ENCODE measurements at places on chromosomes 3 and 15.

- no peak for DNase-seq
Observed at GRCh38 chr3:160227419-160227818, 2.2 kb downstream of the C3orf80 start.

DNA sequence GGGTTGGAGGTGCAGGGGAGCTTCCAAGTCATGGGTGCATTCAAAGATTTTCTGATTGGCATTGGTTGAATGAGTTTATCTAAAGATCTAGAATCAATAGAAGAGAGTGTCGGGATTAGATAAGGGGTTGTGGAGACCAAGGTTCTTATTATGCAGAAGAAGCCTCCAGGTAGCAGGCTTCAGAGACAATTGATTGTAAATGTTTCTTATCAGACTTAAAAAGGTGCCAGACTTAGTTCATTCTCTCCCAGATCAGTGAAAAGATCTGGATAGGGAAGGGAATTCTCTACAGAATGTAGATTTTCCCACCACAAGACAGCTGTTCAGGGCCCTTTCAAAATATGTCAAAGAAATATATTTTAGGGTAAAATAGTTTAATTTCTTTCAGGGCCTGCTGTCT, 129.5 kb downstream of the LIPC start:
- no peak for DNase-seq

GRCh38 chr3:53919741-53920140, 28.1 kb upstream of the SELENOK start:
- no peak for DNase-seq

GRCh38 chr3:193883551-193883950, 252.4 kb upstream of the HES1 start:
- no peak for DNase-seq

DNA sequence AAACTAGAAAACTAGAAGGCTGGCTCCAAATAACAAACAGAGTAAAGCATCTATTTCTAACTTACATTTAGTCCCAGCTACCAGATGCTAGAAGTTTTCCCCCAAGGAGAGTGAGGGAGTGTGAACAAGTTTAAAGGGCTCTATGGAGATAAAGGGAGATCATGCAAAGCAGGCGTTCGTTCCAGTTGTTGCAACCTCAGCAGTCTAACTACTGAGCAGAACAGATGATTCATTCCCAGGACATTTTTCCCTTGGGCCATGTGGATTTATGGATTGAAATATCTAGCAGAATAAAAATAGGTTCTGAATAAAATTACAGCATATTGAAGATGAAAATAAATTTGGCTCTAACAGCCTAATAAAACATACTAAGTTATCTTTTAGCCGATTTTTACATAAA, 154.8 kb upstream of the TTC14 start:
- DNase-seq: no peak

DNA sequence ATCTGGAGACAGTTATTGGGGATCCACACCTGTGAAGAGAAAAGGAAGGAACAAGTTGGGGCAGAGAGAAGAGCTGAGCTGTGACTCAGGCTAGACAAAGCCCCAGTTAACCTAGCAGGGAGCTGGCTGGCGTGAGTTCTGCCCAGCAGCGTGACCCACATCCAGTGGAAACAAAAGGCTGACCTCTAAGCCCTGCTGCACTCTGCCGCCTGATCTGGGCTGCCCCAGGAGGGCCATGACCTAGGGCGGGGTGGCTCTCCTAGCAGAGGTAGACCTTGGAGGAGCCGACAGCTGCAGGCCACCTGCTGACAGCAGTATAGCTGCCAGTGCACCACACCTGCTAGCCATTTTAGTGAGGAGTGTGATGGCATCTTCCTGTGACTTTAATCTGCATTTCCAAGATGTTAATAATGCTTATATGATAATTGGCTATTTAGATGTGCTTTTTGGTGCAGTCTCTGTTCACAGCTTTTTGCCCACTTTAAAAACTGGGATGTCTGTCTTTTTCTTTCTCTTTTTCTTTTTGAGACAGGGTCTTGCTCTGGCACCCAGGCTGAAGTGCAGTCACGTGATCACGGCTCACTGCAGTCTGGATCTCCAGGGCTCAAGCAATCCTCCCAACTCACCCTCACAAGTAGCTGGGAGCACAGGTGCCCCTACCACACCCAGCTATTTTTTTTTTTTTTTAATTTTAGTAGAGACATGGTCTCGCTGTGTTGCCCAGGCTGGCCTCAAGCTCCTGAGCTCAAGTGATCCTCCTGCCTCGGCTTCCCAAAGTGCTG, 78.1 kb downstream of the LSM3 start:
- DNase-seq: no peak

Data from effector CD4-positive, alpha-beta T cell (primary cell).